ENCODE measurements at places on chromosomes 1 and 21.

GRCh38 chr1:64098846-64099582 is 104.4 kb upstream of the UBE2U start:
- DNase-seq: no peak

GRCh38 chr1:157596384-157596783 is 1.5 kb downstream of the FCRL4 start:
- DNase-seq: no peak

DNA sequence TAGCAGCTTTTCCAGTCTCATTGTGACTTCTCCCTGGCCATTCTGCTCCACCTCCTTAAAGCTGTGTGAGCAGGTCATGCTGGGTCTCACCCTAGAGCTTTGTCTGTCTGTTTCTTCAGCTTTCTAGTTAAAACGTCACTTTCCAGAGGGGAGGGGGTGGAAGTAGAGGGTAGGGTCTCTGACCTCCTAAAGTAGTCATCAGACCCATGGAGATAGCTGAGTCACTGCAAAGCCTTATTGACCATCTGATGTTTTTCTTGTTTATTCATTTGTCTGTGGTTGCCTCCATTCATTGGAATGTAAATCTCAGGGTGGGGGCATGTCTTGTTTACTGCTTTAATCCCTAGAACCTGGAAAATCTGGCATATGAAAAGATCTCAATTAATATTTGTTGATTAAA is 52.7 kb downstream of the ELF3 start:
- no peak for DNase-seq

DNA sequence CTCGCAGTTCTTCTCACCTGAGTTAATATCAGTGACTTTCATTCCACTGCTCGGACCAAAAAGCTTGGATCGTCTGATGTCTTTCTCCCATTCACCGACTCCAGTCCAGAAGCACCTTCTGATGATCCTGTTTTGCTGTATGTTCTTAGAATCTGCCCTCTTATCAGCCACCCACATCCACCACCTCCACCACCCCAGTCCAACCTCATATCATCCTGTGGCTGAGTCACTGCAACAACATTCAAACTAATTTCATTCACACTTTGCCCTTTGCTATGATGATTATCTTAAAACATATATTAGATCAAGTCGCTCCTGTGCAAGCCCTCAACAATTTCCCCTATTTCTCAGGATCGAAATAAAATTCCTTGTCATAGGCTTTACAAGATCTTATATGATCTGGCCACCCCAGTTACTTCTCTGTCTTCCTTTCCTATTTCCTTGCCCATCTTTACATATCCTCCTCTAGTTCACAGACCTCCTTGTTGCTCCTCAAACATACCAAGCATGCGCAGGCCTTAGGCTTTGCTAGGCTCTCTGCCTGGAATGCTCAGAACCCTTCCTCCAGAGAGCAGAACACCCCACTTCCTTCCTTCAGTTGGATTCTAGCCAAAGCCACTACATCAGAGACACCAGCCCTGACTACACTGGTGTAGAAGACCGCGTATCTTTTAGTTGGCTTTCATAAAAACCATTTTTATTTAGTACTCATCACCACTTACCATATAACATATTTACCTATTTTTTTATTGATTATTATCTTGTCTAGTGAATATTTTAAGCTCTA is 335.7 kb upstream of the GREM2 start:
- DNase-seq: no peak

GRCh38 chr1:88298506-88298905 is 385.6 kb upstream of the PKN2 start:
- DNase-seq: no peak

DNA sequence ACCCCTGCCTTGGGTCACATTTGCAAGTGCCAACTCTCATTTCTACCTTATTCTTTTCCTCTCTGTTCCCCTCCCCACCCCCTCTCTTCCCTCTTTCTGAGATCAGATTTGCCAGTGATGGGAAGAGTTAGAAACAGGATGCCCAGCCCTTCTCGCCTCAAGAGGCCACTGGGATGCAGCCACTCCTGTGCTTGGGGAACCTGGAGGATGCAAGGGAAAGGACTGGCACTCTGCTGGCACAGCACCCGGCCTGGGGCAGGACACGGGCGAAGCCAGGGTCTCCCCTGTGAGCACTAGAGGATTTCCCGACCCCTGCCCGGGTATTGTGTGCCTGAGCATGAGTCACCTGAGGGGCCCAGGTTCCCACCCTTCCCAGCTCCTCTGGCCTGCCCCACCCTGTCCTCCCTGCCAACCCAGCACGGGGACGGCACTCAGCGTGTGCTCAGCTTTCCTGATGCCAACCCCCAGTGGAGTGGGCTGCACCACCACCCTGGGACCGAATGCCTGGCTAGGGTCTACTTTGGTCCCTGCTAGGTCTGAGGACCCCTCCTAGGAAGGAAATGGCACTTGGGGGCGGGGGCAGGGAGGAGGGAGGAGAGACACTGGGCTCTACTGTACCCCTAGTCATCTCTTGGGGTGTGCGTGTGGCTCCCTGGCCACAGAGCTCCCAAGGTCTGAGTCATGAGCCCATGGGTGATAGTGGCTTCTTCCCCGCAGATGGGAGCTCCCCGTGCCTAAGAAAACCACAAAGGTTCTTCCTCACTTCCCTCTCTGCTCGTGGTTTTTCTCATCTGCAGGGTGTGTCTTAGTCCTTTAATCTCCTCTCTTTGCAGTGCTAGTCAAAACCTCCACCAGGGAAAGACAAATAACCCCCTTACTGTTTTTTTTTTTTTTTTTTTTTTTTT is 12.4 kb downstream of the LMNA start:
- DNase-seq: peak; percentile 64

DNA sequence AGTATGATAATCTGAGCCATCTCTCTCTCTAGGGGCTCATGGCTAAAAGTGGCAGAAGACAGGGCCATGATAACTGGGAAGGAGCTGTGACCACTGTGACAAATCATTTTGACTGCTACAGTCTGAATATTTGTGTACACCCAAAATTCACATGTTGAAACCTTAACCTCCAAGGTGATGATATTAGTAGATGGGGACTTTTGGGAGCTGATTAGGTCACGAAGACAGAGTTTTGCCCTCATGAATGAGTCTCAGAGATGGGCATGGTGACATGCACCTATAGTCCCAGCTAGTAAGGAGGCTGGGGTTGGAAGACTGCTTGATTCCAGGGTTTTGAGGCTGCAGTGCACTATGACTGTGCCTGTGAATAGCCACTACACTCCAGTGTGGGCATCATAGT is 174.9 kb downstream of the PLD5 start:
- no peak for DNase-seq

GRCh38 chr21:25890001-25890400 is 155.2 kb downstream of the GABPA start:
- no peak for DNase-seq

GRCh38 chr1:111275079-111275478 is 15.6 kb upstream of the CHIA start:
- no peak for DNase-seq

DNA sequence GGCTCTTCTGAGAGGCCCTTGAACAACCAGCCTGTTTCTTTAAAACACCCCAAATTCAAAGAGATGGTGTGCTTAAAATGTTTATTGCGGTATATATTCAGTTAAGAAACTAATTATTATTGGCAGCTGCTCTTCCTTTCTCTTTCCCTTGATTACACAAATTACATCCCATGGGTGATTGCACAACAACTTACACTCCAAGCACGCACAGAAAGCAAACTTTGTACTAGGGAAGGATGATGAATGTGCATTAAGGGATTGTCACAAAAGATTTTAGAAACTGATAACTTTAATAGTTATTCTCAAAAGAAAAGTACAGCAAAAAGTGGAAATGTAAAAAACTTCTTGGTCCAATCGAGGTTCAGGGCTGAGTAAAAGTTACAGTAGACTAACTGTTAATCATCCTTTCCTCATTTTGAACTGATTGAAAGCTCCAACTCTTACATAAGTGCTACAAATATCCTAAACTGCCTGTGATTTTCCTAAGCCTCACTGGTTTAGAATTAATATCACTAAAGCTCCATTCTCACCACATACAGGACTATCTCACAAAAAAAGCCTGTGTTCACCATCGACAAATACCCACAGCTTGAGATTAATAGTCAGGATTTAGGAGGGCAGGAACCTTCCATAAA is 153.4 kb downstream of the TTLL7 start:
- no peak for DNase-seq

DNA sequence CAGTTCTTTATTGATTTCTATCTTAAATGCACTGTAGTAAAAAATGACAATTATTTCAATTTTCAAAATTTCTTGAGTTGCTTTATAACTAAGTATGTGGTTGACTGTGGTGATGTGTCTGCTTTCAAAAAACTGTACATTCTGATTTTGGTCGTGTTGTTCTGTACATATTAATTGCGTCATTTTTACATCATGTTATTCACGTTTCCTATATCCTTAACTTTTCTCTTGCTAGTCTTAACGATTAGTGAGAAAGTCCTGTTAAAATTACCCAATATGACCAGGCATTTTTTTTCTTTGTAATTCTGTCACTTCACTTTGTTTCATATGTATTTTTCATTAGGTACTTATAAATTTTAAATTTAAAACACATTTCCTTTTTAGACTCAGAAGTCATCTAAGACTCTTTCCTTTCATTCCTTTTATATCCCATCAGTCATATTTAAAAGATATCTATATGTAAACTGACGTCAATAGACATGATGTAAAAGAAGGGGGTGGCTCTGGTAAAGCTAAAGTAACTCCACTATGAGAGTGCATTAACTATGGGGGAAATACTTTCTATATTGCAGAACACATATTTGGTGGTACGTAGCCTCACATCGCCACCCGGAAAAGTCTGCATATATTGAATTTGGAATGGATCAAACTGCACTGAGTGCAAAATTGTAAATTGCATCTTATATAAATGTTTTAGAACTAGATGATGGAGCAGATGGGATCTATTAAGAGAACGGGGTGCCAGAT is 1.1 kb upstream of the COA6 start:
- DNase-seq: no peak

- DNase-seq: no peak
Measured at GRCh38 chr1:94068096-94068998, 52.6 kb downstream of the ABCA4 start.

GRCh38 chr1:15583016-15583706 is 1.7 kb downstream of the AGMAT start:
- DNase-seq: no peak

DNA sequence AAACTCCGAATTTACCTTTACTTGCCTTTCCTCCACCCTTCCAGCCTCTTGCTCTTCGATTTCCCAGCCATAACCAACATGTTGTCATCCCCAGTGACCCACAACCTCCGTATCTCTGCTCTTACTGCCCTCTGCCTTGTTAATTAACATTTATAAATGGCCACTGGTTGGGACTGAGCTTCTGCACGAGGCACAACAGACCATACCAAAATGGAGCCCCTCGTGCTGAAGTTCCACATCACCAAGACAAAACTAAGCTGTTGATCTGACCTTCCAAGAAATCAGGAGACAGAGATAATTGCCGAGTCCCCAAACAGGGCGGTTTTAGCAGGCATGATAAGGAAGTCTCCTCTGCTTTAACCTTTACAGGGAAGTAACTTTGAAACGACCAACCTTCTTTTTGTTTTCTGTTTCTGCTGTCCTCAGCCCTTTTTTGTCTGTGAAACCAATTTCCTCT is 71.9 kb downstream of the NMNAT2 start:
- DNase-seq: no peak

- no peak for DNase-seq
Measured at GRCh38 chr21:45918835-45919447, 62.6 kb upstream of the COL6A1 start.

GRCh38 chr1:175000697-175001187 is 995 bp downstream of the CACYBP start:
- DNase-seq: no peak

- DNase-seq: no peak
Measured at GRCh38 chr1:94118013-94118412, 2.9 kb downstream of the ABCA4 start.

GRCh38 chr1:230459465-230459864 is 33.3 kb upstream of the PGBD5 start:
- no peak for DNase-seq

- DNase-seq: no peak
Measured at GRCh38 chr1:33826711-33827110, 37.2 kb upstream of the HMGB4 start.

DNA sequence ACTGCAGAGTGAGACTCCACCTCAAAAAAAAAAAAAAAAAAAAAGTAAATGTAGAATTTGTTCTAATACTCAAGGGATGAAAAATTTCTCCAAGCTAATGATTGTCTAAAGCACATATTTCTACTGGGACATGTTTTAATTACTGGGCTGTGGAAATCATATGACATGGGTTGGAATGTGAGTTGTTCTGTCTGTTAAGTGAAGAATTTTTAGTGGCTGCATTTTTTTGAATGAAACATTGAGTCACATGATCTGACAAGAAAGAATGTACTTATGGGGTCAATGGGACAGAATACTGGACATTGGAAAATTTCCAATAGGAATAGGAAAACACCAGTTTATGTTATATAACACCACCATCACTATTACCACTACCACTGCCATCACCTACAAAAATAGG is 123.8 kb upstream of the IVNS1ABP start:
- no peak for DNase-seq

GRCh38 chr1:241775021-241775420 is 73.0 kb upstream of the EXO1 start:
- no peak for DNase-seq

GRCh38 chr1:201302163-201303152 is 19.2 kb downstream of the PKP1 start:
- no peak for DNase-seq

GRCh38 chr1:154784416-154784815 is 85.7 kb downstream of the KCNN3 start:
- no peak for DNase-seq

GRCh38 chr1:41537788-41538351 is 53.4 kb upstream of the EDN2 start:
- DNase-seq: peak; percentile 14

DNA sequence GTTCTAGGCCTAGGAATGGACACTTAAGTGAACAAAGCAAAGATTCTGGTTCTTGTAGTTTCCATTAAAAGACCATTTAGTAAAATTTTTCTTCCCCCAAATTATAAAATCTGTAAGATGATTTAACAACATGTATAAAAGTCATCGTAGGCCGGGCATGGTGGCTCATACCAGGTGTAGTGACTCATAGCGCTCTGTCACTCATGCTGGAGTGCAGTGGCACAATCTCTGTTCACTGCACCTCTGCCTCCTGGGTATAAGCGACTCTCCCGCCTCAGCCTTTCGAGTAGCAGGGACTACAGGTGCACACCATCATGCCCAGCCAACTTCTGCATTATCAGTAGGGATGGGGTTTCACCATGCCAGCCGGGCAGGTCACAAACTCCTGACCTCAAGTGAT is 9.1 kb downstream of the ASPM start:
- no peak for DNase-seq

GRCh38 chr1:222266223-222267196 is 281.4 kb downstream of the HHIPL2 start:
- no peak for DNase-seq

DNA sequence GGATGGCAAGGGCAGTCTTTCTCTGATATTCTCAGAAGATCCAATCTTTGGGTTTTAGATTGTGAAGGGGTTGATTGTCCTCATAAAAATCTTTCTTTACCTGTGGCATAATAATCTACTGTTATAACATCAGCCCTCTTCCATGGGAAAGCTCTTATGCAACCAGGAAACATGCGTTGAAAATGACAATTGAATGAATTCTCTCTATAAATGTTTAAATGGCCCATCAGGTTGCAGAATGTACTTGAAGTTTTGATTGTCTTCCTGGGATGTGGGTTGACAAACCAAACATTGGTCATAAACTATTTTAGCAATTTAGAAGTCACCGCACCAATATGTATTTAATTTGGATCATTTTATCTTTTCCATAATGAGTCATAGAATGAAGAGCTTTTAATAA is 31.7 kb upstream of the ITLN1 start:
- DNase-seq: no peak

All from activated B cell treated with CpG ODN at 0.5 μM for 24 hours (primary cell).